IMR-90 (cell line): ENCODE measurements at places on chromosomes 12 and 14. TPM values are rescaled to one million over a fixed set of nuclear protein-coding genes. Genes with fewer than 3 reads are reported as not detected.

- H3K36me3 ChIP-seq = no peaks in the 10 kb centered on the region
- no peaks in the 10 kb centered on the region for H3K4me1 ChIP-seq
- peak overlapping the region; percentile 71; the same call in 1 of the 2 replicates for H3K4me3 ChIP-seq
- no peak for DNase-seq
These were observed 1.2 kb downstream of the NRDE2 start for GRCh38 chr14:90330203-90331196.

- H3K4me3 ChIP-seq = no peak overlapping the region
- no peaks in the 10 kb centered on the region for H3K27me3 ChIP-seq
- H3K36me3 ChIP-seq = no peaks in the 10 kb centered on the region
- no peak overlapping the region for H3K27ac ChIP-seq
These were observed 9.7 kb upstream of the PLBD1 start for GRCh38 chr12:14577344-14577743.

DNA sequence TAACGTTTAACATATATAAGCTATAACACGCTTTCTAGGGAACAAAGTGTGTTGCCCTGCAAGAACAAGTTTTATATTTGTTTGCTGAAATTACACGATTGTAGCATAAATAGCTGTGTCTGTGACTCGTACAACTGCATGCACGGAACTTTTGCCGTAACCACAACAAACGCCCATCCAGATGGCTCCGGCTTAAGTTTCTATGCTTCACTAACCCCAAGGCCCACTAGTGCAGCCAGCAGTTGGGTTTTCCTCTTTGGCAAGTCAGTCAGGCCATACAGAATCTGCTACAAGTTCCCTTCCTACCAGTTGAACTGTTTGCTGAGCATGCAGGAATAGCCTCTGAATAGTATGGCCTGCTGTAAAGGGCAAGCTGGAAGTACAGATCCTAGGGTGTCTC lies 12.1 kb downstream of the CSRP2 start:
- peak; percentile 77 for DNase-seq
- H3K4me3 ChIP-seq = no peak overlapping the region
- H3K27ac ChIP-seq = peak overlapping the region; percentile 35; the same call in 1 of the 2 replicates
- H3K4me1 ChIP-seq = peaks cover 17% of the 10 kb centered on the region
- H3K27me3 ChIP-seq = no peaks in the 10 kb centered on the region

GRCh38 chr14:75249251-75249957 lies 29.2 kb upstream of the FOS start:
- H3K36me3 ChIP-seq = no peaks in the 10 kb centered on the region
- no peaks in the 10 kb centered on the region for H3K4me1 ChIP-seq
- peaks cover 10% of the 10 kb centered on the region; the same call in 1 of the 2 replicates for H3K27me3 ChIP-seq
- no peak overlapping the region for H3K27ac ChIP-seq
- no peak overlapping the region for H3K4me3 ChIP-seq

GRCh38 chr14:102924632-102925588 lies 2.4 kb downstream of the AMN start:
- peaks cover 76% of the 10 kb centered on the region for H3K27me3 ChIP-seq
- H3K36me3 ChIP-seq = no peaks in the 10 kb centered on the region
- DNase-seq = no peak
- H3K27ac ChIP-seq = no peak overlapping the region
- H3K4me1 ChIP-seq = peaks cover 13% of the 10 kb centered on the region
- H3K4me3 ChIP-seq = no peak overlapping the region

DNA sequence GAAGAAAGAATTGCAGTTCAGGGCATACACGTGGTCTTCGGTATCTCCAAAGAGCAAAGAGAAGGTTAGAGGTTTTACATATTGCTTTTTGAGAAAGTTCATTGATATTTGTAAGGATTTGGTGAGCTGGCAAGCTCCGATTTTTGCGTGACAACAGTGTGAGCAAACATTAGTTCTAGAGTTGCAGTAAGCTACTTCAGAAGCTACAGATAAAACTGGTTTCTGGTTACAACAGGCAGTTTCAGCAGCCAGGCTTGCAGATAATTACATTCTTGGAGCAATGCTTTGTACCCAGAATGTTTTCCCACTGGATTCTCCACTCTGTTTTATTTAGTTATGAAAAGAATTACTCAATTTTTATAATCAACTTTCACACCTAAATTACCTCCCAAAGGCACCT lies 28.2 kb downstream of the KLRK1 start:
- H3K27me3 ChIP-seq = no peaks in the 10 kb centered on the region
- no peak overlapping the region for H3K27ac ChIP-seq
- peaks cover 24% of the 10 kb centered on the region for H3K4me1 ChIP-seq
- DNase-seq = peak; percentile 78
- no peaks in the 10 kb centered on the region for H3K36me3 ChIP-seq

Gene GARIN6
- not detected in 2 replicates for total RNA-seq

Gene CCDC197
- not detected in 2 replicates for total RNA-seq
